GM20000 (cell line): ENCODE measurements at places on chromosomes 12 and 14.
A peak's percentile ranks its signal among the peaks of the same experiment; 100 is the strongest.

GRCh38 chr12:112924986-112925385, 13.3 kb upstream of the OAS3 start:
- no peak for DNase-seq

- no peak for DNase-seq
Measured at GRCh38 chr12:69095765-69096477, 143.4 kb upstream of the CPSF6 start.

- no peak for DNase-seq
Measured at GRCh38 chr12:108630481-108631207, 3.0 kb downstream of the SELPLG start.

- DNase-seq, result peak; percentile 66
Measured at GRCh38 chr14:105019861-105020814, 745 bp downstream of the CDCA4 start.

GRCh38 chr14:35695647-35696046, 113.4 kb downstream of the RALGAPA1 start:
- DNase-seq, result no peak
